Esophagus muscularis mucosa (tissue), 4 donors: ENCODE measurements at places on chromosomes 11 and 22. TPM values are rescaled to one million over a fixed set of nuclear protein-coding genes. Genes with fewer than 3 reads are reported as not detected.
A peak's percentile ranks its signal among the peaks of the same experiment; 100 is the strongest.

DNA sequence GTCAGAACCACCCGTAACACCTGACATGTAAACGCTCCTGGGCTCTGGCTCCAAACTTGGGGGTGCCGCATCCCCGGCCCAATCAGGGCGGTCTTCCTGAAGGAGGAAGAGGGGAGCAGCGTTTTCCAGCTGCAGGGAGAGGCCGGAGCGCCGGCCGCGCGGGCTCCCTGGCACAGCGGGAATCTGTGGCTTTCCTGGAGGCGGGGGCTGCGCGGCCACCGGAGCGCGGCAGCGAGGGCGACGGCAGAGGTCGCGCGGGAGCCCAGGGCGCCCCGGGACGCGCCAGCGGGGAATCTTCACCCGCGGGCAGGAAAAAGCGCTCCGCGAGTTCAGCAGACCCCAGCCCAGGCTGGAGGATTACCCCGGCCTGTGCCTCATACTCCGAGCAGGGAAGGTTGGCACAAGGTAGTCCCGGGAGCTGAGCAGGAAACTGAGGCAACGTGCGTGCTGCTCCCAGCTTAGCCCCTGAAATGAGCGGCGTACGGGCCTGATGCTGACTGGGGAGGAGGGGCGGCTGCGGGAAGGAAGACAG is 600 bp upstream of the ESAM start:
- H3K4me1 ChIP-seq: peaks cover 48% of the 10 kb centered on the region
- peak overlapping the region; percentile 82 for H3K27ac ChIP-seq
- DNase-seq: no peak
- H3K27me3 ChIP-seq: peaks cover 49% of the 10 kb centered on the region

DNA sequence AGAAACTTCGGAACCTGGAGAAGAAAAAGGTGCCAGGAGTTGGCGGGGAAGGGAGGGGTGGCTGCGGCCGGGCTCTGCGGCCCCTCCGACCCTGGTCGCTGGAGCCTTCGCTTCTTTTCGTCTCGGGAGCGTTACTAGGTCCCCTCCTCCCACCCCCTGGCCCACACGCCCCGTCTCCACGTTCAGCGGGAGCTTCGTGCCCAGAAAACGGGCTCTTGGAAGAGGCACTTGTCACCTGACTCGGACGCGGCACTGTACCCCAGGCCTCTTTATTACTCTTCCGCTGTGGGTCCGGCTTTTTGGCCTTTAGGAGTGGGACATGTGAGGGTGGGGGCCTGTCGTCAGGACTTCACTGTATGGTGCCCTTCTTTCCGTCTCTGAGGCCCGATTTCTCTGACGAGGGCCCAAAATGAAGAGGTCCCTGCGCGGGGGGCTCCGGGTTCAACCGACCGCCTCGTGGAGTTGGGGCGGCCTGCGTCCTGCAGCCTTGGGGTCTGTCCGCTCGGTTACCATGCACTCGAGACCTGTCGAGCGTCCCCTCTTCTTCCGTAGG is 1.2 kb downstream of the CAPRIN1 start:
- no peak for DNase-seq
- H3K4me3 ChIP-seq: peak overlapping the region; percentile 69
- peak overlapping the region; percentile 94 for H3K27ac ChIP-seq
- H3K36me3 ChIP-seq: peaks cover 4% of the 10 kb centered on the region
- peaks cover 51% of the 10 kb centered on the region for H3K4me1 ChIP-seq

DNA sequence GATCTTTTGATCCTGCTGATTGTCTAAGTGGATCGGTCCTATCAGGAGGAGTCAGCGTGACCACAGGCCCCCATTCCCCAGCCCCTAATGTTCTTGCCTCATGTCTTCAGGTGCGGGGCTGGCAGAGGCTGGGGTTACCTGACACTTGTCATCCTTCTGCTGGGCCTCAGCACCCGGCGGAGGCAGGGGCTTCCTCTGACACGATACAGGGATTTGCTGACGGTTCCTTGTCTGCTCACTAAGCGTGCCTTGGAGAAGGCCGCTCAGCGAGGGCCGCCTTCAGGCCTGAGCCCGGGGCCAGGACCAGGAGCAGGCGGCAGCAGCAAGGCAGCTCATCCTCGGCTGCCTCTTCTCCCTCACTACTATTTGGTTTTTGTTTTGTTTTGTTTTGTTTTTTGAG is 45.7 kb upstream of the KCNQ1OT1 start:
- no peak for DNase-seq
- no peak overlapping the region for H3K27ac ChIP-seq
- no peaks in the 10 kb centered on the region for H3K27me3 ChIP-seq
- no peaks in the 10 kb centered on the region for H3K36me3 ChIP-seq
- H3K4me1 ChIP-seq: no peaks in the 10 kb centered on the region
- no peak overlapping the region for H3K4me3 ChIP-seq

DNA sequence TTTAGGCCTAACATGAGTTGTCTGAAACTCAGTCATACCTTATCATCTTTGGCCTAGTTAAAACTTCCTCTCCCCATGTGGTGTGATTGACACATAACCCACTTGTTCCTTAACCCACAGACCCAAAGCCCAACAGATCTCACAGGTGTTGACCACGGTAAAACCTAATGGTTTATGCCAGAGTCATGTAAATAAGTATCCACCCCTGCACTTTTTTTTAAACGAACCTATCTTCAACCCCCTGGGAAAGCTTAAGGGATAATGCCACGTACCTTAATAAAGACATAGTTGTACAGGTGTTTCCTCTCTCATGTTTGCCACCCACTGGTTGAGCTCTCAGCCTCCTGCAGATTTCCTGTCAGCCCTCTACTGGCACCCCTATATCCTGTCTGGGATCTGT is 709.3 kb upstream of the CCDC179 start:
- DNase-seq: no peak
- no peaks in the 10 kb centered on the region for H3K27me3 ChIP-seq
- H3K27ac ChIP-seq: no peak overlapping the region
- H3K4me1 ChIP-seq: no peaks in the 10 kb centered on the region
- H3K4me3 ChIP-seq: no peak overlapping the region

Gene LRRC74B
- total RNA-seq: not detected
